GM19239 (cell line): ENCODE measurements at places on chromosomes 11 and 22.

DNA sequence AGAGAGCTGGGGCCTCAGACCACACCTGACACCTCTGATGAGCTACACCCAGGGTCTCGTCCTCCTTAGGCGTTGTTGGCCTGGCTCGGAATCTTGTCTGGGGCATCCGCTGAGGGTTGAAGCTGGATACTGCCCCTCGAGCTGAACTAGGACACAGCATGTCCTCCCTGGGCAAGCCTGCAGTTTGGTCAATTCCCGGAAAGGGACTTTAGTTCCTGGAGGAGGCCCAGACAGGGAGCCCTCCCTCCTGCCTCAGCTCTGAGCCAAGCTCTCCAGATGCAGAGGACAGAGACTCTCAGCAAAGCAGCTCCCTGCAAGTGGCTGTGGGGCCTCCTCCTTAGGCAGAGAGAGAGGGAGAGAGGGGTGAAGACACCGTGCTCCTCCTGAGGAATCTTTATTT, 4.9 kb downstream of the APOL3 start:
- no peak for DNase-seq

- no peak for DNase-seq
Observed at GRCh38 chr22:50014655-50015401, 2.3 kb upstream of the IL17REL start.

- no peak for DNase-seq
Observed at GRCh38 chr22:44554411-44554810, 56.4 kb upstream of the RTL6 start.

GRCh38 chr11:81224396-81224795, 1509.3 kb downstream of the FAM181B start:
- no peak for DNase-seq

GRCh38 chr11:66293352-66293751, 1.7 kb downstream of the TMEM151A start:
- no peak for DNase-seq

- no peak for DNase-seq
Observed at GRCh38 chr11:115464269-115464668, 39.9 kb downstream of the CADM1 start.

DNA sequence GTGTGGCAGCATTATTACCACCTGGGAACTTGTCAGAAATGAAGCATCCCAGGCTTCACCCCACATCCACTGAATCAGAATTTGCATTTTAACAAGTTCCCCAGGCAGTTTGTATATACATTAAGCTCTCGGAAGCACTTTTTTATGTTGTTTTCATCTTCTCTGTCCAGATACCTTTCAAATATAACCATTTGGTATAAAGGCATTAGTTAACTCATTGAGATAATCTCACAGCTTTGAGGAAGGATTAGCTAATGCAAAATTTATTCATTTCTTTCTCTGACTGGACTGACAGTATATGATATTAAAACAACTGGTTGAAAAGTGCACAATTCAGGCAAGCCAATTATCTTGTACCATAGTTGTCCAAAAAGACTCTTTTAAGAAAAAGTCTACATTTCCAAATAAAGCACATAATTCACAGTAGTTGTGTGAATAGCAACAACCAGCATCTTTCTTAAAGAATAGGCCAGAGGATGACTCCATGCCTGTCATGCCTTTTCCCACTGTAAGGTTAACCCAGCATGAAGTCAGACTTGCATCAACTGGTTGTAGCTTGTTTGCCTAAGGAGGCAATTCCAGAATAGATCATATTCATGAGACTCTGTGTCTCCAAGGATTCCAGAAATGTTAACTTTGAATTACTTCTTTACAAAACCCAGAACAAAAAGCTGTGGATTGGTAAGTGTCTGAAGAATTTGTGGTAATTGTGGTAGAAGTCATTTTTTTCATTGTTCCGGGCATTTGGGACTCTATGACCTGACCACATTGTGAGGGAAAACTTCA, 254.3 kb upstream of the SESN3 start:
- no peak for DNase-seq

- no peak for DNase-seq
Observed at GRCh38 chr11:130478204-130478701, 29.8 kb downstream of the ADAMTS15 start.

- DNase-seq, result no peak
Observed at GRCh38 chr11:122168218-122168617, 52.2 kb upstream of the BLID start.

DNA sequence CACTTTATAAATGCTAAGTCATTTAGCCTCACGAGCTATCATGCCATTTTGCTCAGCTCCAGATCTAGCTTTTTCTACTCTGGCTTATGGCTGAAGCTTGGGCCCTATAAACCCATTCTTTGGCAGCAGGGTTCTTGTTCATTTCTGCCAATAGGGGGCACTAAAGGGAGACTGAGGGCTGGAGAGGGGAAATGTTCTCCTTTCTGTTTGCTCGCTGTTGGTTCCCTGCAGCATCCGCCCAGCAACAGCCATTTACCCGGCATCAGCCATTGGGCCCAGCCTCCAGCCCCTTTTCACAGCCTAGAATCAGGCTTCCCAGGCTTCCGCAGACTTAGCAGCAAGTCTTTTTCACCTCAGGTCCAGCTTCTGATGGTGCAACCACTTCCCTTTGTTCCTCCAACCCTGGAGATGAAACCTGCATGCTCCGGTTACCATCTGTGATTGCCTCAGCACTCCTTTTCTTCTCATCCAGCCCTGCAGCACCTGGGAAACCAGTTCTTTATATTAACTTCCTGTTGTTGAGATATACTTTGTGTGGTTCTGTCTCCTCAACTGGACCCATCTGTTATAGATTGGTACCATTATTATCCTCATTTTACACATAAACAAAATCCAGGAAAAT, 4.2 kb upstream of the ME3 start:
- no peak for DNase-seq

DNA sequence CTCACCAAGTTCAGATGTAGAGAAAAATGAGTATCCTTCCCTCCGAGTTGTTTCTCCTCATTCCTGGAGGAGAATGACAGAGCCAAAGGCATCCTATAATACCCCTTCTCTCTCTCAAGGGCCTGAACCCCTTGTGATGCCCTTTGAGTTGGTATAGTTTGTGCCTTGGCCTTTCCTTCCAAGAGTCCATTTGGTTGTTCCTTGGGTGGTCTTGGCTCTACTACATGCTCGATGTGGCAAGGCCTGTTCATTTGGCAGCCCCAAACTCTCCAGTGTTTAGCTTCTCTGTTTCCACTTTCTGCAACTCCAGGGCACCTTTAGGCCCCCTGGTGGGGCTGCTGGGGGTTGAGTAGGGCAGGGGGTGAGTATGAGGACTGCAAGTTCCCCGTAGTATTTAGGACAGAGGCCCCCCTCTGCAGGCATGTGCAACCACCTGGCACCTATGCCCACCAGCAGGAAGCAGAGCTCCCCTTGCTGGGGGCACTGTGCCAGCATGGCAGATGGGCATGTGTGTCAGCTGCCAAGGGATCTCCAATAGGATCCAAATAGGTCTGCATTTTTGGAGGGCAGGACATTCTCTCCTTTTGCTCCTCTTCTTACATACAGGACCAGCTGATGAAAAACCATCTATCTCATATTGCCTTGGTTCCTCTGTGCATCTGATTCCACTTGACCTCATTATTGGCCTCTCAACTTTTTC, 217.2 kb upstream of the CADM1 start:
- no peak for DNase-seq

GRCh38 chr11:34274712-34275398, 83.0 kb downstream of the ABTB2 start:
- DNase-seq, result no peak

DNA sequence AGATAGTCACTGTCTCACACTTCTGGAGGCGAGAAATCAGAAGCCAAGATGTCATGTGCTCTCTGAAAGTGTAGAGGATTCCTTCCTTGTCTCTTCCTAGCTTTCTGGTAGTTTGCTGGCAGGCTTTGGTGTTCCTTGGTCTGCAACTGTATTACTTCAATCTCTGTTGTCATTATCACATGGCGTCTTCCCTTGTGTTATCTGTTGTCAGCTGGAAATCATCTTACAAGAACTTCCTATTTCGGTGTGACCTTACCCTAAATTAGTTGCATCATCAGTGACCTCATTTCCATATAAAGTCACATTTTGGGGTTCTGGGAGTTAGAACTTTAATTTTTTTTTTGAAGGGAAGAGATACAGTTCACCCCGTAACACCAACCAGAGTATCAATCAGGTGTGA, 3.3 kb upstream of the LIN7C start:
- DNase-seq, result no peak

DNA sequence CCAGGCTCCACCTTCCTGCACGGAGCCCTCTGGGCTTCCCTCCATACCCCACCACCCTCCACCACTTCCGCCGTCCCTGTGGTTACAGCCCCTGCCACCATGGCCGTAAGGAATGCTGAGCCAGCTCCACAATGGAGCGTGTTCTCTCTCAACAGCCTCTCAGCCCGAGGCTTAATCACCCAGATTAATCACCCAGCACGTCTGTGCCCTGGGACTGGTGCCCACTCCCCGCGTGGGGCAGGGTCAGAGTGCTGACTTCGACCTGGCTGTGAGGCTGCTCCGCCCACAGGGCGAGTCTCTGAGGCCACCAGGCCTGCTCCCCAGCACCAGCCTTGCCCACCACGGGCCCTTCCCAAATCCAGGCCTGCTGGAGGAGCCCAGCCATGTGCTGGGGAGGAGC, 4.0 kb upstream of the TH start:
- no peak for DNase-seq

- no peak for DNase-seq
Observed at GRCh38 chr11:36818410-36818809, 220.4 kb upstream of the RAG2 start.

- DNase-seq, result no peak
Observed at GRCh38 chr22:41267958-41268357, 18.0 kb downstream of the RANGAP1 start.

GRCh38 chr22:29581799-29582198, 886 bp upstream of the NIPSNAP1 start:
- DNase-seq, result no peak

DNA sequence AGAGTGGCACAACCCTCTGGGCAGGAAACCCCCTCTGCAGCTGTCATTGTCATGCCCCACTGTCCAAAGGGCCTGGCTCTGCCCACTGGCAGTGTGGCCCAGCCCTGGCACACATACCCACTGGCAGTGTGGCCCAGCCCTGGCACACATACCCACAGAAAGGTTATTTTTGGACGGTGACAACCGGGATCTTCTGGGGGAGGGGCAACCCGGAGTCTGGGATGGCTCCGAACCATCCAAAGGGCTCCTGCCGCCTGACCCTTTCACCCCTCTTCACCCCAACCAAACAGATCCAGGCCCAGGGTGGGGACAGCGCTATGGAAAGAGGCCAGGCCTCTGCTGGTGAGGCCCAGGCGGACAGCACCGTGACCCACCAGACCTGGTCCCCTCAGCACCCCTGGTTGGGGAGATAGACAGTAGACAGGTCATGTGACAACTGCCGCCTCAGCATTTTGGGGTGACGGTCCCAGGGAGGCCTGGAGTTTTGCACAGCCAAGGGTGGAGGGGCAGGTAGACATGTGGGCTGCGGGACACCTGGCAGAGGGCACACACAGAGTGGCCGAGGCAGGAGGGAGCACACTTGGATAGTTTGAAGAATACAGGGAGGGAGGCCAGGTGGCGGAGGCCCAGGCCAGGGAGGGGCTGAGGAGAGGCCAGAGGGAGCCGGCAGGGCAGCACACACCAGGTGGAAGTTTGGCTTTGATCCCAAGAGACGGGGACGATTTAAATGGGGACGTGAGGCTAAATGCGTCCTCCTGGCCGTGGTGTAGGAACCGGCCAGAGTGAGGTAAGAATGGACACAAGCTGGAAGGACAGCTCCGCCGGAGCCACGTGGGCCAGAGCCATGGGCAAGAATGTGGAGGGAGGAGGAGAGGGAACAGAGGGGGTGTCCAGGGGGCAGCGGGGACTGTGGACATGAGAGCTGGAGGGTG, 2.9 kb downstream of the MAPK12 start:
- DNase-seq, result no peak

- DNase-seq, result no peak
Observed at GRCh38 chr11:119316729-119317591, at the start of gene MCAM. Gene MCAM, minus strand, starts transcription at chr11:119317130. Its CDS starts 29 bp downstream, at chr11:119317101.
